Kidney glomerular epithelial cell (primary cell): ENCODE measurements at places on chromosomes 12 and 14.

- no peak for DNase-seq
Measured at GRCh38 chr12:82648259-82648909, 38.3 kb upstream of the TMTC2 start.

GRCh38 chr14:102761206-102761605 lies 16.0 kb upstream of the TRAF3 start:
- no peak for DNase-seq

DNA sequence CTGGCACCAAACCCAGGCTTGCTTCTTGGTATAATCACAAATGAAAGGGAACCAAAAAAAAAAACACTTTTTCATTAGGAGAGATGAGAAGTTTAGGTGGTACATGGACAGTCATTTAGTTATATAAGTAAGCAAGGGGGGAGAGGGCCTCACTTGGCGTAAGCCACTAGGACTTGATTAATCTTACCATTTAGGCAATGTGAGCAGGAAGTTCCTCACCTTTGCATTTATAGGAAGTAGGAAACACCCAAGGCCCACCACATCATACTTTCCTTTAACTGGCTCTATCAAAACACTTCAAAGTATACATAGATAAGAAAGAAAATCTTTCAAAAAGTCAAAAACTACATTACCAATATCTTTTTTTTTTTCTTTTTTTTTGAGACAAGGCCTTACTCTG lies 6.7 kb upstream of the RPS6KA5 start:
- no peak for DNase-seq

DNA sequence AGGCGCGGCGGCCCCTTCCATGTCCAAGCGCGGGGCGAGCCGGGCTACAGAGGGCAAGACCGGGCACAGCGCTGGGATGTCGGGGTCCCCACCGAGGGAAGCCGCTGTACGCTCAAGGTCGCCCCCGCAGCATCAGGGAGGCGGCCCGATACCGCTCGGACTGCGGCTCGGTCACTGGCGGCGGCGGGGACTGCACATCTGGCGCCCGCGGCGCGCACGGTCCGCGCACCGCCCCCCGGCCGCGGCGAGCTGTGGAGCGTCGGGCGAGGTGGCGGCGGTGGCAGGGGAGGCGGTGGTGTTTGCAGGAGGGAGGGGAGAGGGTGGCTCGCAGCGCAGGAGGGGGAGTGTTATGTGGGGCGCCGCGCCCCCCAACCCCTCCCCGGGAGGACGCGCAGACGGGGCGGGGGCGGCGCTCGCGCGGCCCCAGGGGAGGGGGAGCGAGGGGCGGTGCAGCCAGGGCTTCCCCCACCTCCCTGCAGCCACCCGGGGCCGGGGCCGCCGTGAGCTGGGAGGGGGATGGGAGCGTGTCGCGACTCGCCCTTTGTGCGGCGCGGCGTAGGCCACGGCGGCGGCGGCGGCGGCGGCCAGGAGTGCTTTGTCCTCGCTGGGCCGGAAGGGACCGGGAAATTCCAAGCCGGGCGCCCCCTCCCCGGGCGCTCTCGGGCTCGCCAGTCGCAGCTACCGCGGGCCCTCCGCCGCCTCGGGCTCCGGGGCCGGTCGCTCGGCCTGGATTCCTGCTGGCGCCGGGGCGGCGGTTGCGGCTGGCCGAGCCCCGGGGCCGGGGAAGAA lies at the start of gene NUAK1:
Gene NUAK1 (minus strand): TSS at position 322 of the 789 bp plus-strand sequence. CDS start 301 bp downstream, at position 21.
- DNase-seq: no peak

DNA sequence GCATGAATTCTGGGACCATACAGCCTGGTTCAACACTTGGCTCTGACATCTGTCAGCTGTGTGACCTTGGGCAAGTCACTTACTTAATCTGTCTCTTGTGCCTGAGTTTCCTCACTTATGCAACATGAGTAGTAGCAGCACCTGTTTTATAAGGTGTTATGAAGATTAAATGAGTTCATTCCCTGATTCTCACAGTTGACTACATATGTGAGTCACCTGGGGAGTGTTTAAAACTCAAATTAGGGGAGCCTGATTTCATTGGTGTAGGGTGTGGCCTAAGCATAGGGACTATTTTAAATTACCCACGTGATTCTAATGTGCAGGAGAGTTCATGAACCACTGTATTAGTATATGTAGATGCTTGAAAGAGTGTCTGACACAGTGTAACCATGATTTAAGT lies 36.7 kb upstream of the TMEM233 start:
- no peak for DNase-seq

GRCh38 chr12:12333407-12334366 lies 16.4 kb downstream of the MANSC1 start:
- peak; percentile 90 for DNase-seq

DNA sequence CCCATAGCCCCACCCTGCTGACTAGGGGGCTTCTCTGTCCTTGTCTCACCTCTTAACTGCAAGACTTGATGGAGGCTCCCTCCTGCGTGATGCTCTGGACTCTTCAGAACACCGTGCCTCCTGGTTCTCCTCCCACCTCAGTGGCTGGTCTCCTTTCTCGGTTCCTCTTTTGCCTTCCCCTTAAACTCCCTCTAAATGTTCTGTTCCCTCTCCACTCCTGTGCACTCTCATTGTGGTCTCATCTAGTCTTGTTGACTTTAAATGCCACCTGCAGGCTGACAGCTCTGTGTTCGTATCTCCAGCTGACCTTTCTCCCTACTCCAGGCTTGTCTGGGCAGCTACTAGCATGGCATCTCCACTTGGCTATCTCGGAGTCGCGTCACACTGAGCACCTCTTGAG lies 28.3 kb downstream of the DYNC1H1 start:
- DNase-seq: no peak

- DNase-seq: no peak
Measured at GRCh38 chr12:92493816-92494215, 209.0 kb upstream of the PLEKHG7 start.

DNA sequence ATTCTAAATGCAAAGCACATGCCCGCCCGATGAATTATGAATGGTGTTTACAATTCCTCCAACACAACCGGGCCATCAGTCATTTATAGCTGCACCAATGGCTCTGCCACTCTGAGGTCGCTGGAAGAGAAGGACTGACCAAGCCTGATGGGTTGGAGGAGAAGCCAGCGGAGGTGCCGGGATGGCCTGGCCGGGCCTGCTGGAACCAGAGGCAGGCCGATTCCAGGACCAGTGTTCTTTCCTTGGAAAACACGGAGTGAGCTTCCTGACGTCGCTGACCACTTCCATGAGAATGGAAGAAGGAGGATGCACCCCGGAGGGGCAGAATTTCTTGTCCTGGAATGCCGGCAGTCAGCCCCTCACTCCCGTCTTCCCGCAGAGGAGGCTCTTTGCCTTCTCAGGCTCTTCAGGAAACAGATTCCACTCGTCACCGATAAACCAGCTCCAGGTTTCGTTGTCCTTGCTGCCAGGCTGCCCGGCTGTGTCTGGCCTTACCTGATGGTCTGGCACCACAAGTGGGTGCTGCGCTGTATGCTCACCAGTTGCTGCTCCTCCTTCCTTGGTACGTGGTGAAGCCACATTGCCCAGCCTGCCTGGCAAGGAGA lies 358.5 kb upstream of the SFSWAP start:
- DNase-seq: no peak

DNA sequence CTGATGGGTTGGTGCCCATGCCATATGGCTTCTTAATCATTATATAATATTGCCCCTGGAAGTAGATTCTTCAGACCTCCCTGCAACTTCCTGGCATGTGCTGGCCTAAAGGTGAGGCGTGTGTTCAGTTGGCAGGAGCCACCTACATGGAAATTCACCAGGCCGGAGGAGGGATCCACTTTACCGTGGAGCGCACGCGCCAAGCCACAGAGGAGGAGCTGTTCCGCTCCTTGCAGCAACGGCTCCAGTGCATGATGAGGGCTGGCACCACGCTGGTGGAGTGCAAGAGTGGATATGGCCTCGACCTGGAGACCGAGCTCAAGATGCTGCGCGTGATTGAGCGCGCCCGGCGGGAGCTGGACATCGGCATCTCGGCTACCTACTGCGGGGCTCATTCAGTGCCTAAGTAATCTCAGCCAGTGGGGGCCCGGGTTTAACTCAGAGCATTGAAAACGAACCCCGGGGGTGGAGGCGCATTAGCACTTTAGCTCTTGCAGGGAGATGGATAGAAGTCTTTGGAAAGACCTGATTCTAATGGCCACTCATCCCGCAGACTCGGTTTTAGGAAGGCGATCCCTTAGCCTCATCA lies 13.5 kb downstream of the AMDHD1 start:
- no peak for DNase-seq

GRCh38 chr14:58082011-58082410 lies 70.0 kb downstream of the ARMH4 start:
- DNase-seq: peak; percentile 44

GRCh38 chr12:2835691-2836403 lies 1.0 kb upstream of the NRIP2 start:
- DNase-seq: no peak

- DNase-seq: no peak
Measured at GRCh38 chr12:6392504-6392903, 8.5 kb downstream of the LTBR start.

DNA sequence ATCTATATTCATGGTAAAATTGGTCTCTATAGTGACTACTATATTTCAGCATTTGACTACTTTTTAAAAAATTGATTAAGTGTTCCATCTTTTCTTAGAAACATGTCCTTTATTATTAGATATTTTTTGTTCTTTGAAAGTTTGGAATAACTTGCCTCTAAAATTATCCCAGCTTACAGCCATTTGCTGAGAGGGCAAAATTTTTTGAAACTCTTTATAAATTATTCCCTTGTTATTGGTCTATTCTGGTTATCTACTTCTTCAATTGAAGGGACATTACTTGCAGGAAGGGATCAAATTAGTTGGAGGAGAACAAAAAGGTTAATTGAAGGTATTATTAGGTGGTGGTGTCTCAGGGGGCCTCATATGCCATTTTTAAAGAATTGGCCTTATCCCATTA lies 184.1 kb downstream of the TTC6 start:
- DNase-seq: no peak

DNA sequence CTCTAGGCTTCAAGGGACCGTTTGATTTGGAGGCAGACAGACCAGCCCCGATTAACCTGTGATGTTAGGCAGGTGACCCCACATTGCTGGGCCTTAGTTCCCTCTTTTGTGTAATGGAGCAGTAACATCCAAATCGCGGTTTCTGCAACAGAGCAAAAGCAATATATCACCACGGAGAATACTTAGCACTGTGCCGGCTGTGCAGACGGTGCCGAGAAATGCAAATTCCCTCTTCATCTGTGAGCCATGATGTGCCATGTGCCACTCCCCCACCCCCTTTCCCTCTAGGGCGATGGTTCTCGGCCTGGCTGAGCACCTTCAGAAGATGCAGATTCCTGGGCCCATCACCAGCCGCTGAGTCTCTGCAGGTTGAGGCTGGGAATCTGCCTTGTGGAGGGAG lies 10.9 kb downstream of the BCL7A start:
- no peak for DNase-seq

GRCh38 chr12:115473257-115473956 lies 789.4 kb upstream of the TBX3 start:
- no peak for DNase-seq

- DNase-seq: peak; percentile 40
Measured at GRCh38 chr14:85296456-85297210, 233.3 kb upstream of the FLRT2 start.
